ENCODE measurements at places on chromosomes 4 and X.

DNA sequence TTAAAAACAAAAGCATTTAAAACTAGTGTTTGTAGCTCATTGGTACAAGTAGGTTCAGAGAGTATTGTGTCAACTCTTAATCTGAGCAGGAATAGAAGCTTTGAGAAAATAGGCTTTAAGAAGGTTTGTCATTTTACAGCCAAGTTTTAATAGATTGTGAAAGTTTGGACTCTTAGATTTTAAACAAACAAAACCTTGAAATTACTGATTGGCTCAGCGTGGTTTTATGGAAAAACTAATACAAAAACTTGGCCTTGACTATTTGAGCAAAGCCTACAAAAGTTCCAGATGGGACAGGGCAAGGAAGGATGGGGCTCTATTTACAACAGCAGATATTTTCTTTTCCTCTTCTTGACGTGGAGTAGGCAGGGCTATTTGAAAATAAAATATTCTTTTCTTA, 16.5 kb downstream of the ZFX start:
- DNase-seq: no peak

DNA sequence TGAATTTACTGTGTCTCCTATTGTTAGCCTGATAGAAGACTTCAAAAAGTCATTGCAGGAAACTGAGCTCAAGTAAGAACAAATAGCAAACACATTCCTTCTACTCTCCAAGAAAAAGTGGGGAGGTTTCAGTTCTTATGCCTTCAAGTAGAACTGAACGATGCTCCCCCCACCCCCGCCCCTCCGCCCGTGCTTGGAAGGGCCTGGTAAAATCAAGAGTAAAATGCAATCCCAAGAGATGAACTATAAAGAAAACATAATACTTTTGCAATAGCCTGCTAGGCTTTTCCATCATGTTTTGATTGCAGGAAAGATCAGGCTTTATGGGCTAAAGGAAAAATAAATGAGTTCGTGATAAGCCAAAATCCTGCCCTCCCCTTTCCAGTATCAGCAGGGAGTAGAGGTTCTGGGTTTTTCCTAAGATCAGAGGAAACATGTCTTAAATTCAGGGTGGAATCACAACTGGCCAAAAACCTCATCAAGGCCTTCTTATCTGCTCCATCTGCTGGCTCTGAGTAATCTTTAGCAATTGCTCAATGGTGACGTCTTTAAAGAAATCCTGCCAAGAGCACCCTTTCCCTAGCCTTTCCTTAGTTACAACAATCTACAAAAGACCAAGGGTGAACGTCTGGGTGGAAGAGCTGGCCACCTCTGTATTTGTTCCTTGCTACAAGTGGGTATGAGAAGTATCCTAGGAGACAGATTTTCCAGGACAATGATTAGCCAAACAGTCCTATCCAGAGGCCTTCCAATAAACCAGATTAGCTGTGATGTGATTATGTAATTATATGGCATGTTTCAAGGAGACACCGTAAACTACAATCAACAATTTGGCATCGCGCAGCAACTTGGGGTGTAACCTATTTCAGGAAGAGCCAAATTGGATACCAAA, 66.3 kb upstream of the FAM9C start:
- no peak for DNase-seq

GRCh38 chr4:38400946-38401345, 263.1 kb upstream of the KLF3 start:
- DNase-seq: no peak

DNA sequence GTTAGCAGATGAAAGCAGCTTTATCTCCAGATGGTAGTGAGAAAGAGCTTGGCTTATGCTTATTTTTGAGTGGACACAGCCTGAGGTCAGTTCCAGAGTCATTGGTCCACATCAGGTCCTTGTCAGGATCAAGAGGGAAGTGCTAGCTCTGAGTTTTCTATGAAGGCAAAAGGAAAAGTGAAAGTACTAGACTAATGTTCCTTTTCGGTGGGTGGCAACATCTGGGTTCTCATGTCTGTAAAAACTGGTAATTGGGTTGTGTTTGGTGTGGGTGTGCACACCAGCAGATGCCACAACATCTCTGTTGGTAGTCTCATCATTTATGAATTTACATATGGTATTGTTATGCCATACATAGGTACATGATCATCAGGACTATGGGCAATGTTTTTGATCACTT, 210.5 kb downstream of the PWWP3B start:
- no peak for DNase-seq

DNA sequence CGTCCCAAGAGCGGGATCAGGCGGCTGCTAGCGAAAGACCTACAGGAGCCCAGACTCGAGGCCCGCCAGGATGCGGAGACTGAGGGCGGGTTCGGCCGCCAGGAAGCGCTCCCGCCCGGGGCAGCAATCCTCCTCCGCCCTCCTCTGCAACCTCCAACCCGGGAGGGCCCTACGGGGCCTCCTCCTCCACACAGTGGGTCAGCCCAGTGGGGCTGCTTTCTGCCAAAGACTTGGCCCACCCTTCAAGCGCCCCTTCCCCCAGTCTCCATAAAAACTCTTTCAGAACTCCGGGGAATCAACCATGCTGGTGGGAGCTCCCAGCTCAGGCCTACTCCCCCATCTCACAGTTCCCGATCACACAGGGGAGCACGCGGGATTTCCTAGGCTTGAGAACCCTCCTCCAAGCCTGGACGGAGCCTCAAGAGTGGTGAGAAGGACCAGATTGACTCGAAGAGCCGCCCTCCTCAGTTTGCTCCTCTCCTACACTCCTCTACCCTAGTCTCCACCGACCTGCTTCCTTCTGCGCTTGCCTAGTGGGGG, 77.5 kb downstream of the RLIM start:
- DNase-seq: peak; percentile 46

DNA sequence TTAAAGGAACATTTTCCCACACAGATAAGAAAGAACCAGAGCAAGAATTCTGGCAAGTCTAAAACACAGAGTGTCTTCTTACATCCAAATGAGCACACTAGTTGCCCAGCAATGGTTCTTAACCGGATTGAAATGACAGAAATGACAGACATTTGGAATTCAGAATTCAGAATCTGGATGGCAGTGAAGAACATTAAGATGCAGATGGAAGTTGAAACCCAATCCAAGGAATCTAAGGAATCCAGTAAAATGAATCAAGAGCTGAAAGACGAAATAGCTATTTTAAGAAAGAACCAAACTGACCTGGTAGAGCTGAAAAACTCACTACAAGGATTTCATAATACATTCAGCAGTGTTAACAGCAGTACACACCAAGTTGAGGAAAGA, 21.5 kb downstream of the ANAPC10 start:
- DNase-seq: no peak

DNA sequence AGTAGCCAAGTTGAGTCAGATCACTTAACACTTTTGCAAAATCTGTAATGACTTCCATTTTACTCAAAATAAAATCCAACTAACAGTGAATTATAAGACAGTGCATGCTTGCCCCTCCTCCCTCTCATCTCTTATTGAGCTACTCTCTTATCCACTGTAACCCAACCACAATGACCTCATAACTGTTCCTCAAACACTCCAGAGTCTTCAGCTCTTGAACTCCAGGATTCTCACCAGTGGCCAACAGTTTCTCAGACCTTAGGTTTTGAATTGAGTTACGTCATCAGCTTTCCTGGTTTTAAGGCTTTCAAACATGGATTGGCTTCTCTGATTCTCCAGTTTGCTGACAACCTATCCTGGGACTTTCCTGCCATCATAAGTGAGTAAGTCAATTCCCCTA, 938.3 kb downstream of the RAB28 start:
- DNase-seq: no peak

GRCh38 chr4:94536649-94537469, 85.1 kb downstream of the PDLIM5 start:
- no peak for DNase-seq

DNA sequence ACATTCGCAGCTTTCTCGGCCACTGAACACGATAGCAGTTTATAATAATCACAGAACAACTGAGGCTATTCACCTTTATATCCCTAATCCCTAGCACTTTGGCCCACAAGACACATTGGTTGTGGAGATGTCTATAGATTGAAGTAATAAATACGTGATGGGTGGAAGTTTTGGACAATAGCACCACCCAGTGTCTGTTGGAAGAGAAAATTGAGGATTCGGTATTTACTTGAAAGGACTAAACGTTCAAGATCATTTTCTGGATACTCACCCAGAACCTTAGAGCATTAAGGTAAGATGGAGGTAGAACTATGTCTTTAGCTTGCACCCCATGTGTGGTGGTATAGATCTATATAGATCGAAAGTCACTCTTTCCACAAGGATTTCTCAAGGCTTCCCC, 787 bp upstream of the TMSB15A start:
- DNase-seq: no peak

DNA sequence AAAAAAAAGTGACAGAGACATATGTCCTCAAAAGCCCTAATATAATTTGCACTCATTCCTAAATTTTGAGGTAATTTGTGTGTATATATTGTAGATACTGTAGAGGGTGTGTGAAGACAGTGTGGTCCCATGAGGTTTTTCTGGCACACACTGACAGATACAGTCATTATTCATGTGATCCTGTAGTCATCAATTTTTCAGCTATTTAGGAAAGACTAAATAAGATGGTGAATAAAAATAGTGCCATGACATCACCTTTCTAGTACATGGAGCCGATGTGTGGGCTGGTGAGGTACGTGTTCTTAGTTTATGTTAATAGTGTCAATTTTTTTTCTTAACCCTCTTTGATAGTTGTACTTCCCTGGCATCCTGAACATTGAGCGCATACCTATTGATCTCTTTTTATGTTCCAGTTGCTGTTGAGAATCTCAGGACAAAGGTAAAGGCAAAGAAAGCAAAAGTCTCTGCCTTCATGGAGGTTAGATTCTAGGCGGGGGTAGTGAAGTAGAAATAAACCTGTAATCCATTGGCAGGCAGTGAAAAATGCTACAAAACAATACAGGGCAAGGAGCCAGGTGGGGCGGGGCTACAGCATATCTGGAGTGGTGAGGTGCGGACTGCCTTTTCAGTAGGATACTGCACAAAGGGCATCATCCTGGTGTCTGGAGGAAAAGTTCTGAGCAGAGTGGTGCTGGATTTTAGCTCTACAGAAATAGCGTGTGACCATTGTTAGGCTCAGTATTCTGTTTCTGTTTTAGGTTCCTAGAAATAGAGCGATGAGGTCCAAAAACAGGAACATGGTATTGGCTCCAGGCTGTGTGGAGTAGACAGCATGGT, 93.8 kb downstream of the ARHGAP10 start:
- DNase-seq: no peak

DNA sequence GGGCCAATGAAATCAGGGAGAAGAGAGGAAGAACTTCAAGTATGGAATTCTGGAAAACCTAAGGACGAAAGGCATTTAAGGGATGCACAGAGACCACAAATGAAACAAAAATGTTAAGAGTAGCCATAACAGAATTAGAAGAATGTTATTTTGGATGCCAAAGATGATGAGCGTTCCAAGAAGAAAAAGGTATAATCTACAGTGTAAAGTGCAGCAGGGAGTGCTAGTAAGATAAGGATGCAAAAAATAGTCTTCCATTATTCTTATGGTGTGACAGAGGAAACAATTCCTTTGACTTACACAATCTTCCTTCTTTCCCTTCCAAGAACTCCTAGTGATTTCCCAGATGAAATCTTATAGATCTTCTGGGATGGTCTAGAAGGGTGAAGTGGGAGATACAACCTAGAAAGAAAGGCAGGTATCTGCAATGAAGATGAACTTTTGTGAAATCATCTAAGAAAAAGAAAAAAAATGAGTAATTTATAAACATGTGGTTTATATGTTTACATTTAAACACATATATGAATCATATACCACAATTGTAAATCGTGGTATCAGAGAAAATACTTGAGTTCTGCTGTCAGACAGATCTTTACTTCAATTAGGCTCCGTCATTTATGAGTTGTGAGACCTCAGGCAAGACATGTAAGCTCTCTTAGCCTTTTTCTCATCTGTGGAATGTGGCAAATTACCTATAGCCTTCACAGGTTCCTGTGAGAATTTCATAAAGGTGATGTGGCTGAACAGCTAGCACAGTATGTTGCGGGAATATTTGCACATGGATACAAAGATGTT, 8.1 kb downstream of the MORF4L2 start:
- no peak for DNase-seq

GRCh38 chr4:23368081-23368697, 521.7 kb downstream of the PPARGC1A start:
- no peak for DNase-seq

DNA sequence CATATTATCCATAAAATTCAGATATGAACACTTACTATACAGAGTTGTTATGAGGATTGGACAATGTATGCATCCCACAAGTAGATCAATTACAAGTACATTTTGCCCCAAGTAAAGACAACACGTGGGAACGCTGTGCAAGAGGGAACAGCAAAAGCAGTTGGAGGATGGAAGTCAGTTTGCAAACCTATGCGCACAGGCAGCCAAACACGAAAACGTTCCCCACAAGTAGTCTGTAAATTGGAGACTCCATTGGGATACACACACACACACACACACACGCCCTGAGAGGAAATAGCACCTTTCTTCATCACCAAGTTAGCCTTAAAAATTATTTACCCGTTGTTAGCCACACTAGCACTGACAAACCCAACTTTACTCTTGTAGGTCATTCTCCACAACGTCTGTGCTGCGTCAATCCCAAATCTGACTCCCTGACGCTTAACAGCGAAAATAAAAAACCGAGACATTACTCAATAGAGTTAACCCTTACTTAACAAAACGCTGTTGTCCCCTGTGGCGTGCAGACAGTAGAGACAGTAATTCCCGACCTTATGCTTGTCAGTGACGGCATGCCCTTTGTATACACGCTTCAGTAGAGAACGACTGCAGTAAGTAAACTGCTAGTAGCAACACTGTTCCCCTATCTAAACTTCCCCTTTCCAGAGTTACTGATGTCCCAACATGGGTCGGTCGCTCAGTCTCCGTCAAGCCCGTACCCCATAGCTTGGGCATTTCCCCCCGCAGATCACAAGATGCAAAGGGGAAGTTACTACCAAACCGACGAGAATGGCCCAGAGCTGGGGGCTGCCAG, 730 bp downstream of the MANBA start:
- DNase-seq: peak; percentile 43

GRCh38 chr4:61443813-61444510, 243.8 kb downstream of the ADGRL3 start:
- DNase-seq: no peak

DNA sequence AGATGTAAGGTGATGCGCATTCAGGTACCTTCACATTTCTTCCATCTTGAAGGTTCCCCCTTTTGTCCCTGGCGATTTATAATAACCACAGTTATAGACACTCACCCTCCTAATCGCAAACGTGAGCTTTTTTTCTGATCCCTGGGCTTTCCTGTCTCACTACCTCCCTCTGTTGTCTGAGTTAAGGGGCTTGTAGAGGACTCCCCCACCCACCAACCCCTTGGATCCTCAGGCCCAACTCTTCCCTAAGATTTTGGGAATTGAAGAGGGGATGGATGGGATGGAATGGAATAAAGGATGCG, 1.4 kb downstream of the CNKSR2 start:
- no peak for DNase-seq

- no peak for DNase-seq
These were observed 101.4 kb downstream of the AWAT2 start for GRCh38 chrX:69948276-69948797.

- no peak for DNase-seq
These were observed 187.2 kb downstream of the KIT start for GRCh38 chr4:54844911-54845310.

GRCh38 chr4:157320092-157320491, 99.6 kb downstream of the GRIA2 start:
- no peak for DNase-seq
